ENCODE measurements at places on chromosomes 6 and 20.

- DNase-seq: no peak
These were observed 61.9 kb downstream of the CBFA2T2 start for GRCh38 chr20:33551778-33552177.

- DNase-seq: no peak
These were observed 115.6 kb downstream of the KIF13A start for GRCh38 chr6:17871836-17872235.

DNA sequence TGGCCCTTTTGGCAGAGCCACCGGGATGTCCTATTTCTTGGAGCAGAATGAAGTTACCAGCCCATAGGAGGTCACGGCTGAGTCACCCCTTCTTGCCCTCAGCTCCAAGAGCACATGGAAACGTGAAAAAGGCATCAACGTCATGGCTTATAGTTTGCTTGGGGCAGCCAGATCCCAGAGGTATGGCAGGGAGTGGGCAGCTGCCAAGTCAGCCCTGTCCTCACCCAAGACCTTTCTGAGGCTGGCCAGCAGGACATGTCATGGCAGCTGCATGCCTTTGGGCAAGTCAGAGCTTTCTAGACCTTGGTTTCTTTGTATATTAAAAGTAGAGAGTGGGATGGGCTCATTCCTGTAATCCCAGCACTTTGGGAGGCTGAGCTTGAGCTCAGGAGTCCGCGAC is 8.2 kb upstream of the MDFI start:
- DNase-seq: no peak

- no peak for DNase-seq
These were observed 57.6 kb downstream of the PSMG4 start for GRCh38 chr6:3316331-3316730.

GRCh38 chr6:150800674-150801314 is 64.7 kb upstream of the MTHFD1L start:
- DNase-seq: no peak

- no peak for DNase-seq
These were observed 183.0 kb upstream of the AFDN start for GRCh38 chr6:167643716-167644115.

DNA sequence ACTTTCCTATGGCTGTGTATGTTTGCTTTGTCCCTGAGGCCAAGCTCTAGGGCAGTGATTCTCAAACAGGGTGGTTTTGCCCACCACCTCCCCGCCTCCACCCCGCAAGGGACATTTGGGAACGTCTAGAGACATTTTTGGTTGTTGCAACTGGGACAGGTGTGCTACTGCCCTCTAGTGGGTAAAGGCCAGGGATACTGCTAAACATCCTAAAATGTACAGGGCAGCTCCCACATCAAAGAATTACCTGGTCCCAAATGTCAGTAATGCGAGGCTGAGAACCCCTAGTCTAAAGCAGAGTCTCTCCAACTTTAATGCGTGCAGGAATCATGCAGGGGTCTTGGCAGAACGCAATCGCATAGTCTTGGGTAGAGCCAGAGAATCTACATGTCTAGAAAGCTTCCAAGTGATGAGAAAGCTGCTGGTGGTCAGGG is 5.1 kb downstream of the KCNS1 start:
- DNase-seq: no peak

- no peak for DNase-seq
These were observed 20.5 kb downstream of the LAMA5 start for GRCh38 chr20:62346398-62347150.

DNA sequence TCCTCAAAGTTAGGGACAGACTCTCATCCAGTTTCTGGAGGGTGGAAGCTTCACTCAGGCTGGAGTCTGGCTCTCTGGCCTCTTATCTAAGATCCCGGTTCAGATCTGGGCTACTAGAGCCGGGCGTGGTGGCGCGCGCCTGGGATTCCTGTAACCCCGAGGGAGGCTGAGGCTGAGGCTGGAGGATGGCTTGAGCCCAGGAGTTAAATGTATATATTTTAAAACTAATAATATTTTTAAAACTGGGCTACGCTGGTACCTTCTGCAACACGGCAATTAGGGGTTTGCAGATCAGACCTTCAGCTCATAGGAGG is 710 bp upstream of the ZNF343 start:
- DNase-seq: no peak

DNA sequence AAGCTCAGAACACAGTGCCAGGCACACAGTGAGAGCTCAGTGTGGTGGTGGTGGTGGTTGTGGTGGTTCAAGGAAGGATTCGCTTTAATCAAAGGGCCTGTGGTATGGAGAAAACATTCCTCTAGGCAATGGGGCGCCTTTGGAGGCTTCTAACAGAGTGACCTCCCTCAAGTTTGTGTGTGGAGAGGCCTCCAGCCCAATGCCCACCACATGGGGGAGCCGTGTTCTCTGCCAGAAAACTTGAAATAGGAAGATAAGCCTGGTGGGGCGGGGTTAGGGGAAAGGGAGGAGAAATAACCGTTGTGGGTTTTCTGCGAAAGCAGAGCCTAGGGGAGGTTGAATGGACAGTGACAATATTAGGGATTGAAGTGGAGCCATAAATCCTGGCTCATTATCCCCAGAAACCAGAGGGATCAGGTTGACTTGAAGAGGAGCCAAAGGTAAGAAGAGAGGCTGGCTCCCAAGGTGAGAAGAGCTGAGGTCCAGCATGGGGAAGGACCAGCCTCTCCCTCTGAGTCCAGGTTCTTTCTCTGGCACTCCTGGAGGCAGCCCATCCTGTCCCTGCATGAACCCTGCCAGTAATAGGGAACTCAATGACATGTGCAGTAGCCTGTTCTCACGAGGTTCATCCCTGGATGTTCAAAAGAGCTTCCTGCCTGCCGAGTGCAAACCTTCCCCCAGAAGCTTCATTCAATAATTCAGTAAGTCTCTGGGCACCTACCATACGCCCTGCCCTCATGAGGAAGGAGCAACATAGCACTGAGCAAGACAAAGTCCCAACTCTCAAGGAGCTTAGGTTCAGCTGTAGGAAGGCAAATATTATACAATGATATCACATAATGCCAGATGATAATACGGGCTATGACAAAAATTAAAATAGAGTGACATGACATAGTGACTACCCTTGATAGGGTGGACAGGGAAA is 51.4 kb downstream of the TGM2 start:
- DNase-seq: no peak

- no peak for DNase-seq
These were observed 9.2 kb downstream of the ZHX3 start for GRCh38 chr20:41308290-41308711.

DNA sequence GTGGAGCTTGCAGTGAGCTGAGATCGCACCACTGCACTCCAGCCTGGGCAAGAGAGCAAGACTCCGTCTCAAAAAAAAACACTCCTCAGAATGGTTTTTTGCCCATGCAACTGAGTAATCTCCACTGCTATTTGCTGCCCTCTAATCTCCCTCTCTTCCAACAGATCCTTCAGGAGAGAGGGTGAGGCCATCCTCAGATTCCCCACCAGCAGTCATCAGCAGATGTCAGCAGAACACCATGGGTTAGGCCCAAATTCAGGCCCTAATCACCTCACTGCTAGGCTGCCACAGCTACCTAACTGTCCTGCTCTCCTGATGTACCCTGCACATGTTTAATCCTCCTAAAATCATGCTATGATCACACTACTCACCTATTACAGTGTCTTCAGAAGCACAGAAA is 63.2 kb upstream of the BEND6 start:
- no peak for DNase-seq

DNA sequence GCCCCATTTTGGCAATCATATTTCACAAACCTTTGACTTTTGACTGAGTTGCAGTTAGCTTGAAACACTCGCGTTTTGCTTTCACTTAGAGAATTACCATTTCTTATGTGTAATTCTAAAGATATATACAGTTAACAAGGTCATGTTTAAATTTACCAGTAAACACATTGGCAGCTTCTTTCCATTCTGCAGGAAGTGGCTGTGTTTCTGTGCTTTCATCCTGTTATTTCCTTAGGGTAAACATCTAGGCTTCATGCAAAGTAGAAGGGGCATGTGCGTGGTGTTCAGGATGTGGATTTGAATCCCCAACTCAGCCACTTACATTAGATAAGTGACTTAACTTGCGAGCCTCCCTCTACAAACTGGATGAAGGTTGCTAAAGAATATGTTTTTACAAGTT is 41.1 kb downstream of the AKAP12 start:
- DNase-seq: no peak

DNA sequence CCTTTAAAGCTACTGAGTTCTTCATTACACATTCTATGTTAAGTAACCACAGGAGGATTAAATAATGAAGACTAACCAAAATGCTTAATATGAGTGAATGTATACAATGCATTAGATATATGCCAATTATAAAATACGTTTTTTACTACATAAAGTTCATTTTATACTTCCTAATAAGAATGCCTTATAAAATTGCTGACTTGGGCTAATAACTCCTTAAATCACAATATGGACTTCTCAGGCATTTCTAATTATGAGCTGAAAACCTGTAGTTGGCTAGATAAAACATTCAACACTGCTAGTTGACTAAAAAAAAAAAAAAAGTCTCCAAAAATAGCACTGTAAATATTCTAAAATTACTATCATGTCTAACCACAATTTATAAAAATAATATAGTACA is 11.8 kb downstream of the MAN1A1 start:
- no peak for DNase-seq

- no peak for DNase-seq
These were observed 36.8 kb downstream of the FOXQ1 start for GRCh38 chr6:1348675-1349074.

DNA sequence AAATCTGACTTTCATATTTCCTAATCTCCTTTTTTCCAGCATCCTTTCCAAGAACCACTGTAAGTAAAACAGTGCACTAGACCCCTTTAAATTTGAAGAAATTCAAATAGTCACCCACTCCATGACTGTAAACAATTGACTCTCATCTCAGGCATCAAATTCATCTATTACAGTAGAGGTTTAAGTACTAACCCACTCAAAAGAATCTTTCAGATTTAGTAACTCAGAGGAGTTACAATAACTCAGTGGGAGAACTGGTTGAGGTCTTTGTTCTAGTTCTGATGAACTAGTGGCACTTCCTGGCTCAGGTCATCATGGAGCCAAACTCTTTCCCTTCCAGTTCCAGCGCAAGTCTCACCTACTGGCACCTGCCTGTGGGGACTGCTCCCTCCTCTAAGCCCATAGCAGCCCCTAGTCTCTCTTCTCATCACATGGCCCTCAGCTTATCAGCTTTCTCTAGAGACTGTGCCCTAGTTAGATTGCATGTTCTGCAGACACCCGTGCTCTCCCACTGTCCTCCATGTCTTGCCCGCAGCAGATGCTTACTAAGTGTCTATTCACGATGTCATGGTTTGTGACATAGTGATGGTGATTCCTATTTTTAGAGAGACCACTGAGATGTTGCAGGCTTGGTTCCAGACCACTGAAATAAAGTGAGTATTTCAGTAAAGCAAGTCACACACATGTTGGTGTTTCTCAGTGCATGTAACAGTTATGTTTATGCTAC is 196.2 kb downstream of the TBC1D7 start:
- DNase-seq: no peak

DNA sequence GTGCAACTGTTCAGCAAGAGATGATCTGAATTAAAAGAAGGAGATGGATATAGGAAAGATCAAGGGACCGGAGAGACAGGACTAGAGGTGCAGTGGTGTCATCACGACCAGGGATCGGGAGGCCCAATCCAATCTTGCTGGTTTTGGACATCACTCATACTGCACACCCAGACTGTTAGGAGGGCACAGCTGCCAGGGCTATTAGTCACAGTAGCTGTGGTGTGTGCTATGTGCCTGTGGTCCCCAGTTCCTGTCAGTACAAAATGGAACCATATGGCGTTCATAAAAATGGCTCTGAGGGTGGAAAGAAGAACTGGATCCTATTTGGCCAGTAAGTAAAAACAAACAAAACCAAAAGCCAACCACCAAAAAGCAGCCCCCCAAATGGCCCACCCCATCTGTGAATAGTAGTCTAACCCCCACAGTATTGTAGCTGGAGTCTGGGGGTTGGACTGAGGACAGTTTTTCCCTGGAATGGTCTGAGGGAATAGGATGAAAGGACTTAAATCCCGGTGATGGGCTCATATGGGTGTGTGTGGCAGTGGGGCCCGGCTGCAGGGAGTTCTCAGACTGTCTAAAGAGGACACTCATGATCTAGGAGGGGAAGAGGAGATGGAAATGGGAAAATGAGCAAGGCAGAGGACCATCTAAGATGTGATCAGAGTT is 9.3 kb upstream of the NNAT start:
- no peak for DNase-seq

DNA sequence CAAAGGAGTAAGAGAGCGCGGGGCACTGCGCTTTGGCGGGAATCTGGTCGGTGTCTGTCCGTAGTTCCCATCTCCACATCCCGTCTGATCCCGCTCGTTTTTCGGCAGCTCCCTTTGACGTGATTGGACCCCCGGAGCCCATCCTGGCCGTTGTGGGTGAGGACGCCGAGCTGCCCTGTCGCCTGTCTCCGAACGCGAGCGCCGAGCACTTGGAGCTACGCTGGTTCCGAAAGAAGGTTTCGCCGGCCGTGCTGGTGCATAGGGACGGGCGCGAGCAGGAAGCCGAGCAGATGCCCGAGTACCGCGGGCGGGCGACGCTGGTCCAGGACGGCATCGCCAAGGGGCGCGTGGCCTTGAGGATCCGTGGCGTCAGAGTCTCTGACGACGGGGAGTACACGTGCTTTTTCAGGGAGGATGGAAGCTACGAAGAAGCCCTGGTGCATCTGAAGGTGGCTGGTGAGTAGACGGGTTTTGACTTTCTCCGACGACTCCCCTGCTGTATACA is 1.4 kb downstream of the BTN1A1 start:
- DNase-seq: no peak

DNA sequence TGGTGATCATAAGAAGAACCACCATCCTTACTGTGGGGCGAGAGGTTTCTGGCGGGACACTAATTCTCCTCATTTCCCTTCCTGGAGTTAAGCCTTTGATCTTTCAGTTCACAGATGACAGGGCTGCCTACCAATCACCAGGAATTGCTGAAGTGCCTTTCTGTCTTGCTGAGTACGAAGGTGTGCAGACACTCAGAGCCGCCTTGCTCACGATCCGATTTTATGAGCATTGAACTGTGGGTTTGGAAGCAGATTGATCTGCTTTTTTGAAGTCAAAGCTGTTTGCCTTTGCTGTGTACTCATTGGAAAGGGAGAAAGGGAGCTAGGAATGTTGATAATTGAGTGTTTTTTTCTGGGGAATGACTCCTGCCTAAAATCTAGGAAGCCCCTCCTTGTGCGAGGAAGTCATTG is 129.1 kb upstream of the SALL4 start:
- no peak for DNase-seq

- DNase-seq: no peak
These were observed 34.5 kb upstream of the NOL4L start for GRCh38 chr20:32619586-32619985.

- no peak for DNase-seq
These were observed 190.3 kb downstream of the RNF144B start for GRCh38 chr6:18577491-18577890.
